ENCODE measurements at places on chromosomes 4 and X.

GRCh38 chr4:128009428-128009827 is 44.2 kb downstream of the ABHD18 start:
- DNase-seq, result no peak

DNA sequence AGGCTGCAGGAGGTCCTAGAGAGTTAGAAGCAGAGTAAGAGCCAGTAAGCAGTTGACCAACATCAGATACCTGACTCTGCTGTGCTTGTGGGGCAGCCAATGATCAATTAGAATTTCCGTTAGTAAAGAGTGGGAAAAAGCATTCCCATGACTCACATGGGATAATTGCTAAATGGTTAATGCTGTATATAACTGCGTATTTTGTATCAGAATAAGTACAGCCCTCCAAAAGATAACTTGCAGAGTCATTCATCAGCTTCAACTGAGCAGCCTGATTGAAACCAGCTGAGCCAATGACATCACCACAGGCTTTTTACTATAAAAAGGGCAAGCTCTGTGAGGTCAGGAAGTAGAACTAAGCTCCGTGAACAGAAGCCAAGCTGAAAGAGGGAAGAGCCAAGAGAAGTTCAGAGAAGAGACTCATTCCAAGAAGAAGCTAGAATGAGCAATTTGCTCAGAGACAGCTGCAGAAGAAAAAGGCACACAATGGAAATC is 67.9 kb downstream of the PPP3CA start:
- peak; percentile 68 for DNase-seq

GRCh38 chr4:159111416-159111815 is 8.5 kb downstream of the RAPGEF2 start:
- DNase-seq, result no peak

GRCh38 chr4:73864961-73865360 is 4.2 kb upstream of the CXCL1 start:
- DNase-seq, result no peak

DNA sequence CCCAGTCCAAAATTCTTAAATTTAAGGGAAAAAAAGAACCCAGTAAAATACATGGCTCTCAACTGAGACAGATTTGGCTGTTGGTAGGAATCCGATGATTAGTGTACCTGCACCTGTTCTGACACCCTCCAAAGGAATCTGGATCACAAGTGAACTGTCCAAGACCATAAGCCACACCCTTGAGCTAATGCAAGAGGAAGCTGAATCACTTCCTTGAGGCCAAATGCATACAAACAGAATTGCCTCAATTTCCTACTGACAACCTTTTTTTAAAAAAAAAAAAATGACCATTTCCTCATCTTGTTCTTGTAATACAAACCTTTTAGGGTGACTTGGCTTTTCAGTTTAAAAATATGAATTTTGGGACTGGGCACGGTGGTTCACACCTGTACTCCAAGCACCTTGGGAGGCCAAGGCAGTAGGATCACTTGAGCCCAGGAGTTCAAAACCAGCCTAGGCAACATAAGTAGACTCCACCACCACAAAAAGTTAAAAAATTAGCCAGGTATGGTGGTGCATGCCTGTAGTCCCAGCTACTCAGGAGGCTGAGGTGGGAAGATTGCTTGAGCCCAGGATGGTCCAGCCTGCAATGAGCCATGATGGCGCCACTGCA is 10.7 kb upstream of the FBXL5 start:
- DNase-seq, result no peak

DNA sequence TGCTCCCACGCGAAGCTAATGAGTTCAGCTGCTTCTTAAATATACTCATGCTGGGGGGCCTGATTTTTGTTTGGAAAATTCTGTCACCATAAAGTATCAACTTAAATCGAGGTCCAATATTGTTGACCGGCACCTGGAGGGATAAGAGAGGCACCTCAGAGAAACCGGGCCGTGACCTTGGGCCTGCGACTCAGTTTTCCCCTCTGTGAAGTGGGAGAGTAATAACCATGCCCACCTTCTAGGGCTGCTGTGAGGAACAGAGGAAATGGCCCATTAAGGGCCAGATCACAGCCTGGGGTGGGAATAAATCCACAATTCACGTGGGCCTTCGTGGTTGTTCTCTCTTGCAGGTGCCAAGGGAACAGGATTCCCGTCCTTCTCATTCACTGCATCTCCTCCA is 39.4 kb downstream of the ZBTB49 start:
- peak; percentile 22 for DNase-seq

- no peak for DNase-seq
These were observed 13.7 kb downstream of the IRF2 start for GRCh38 chr4:184460499-184461285.

- no peak for DNase-seq
These were observed 48.6 kb downstream of the RPGR start for GRCh38 chrX:38278682-38279081.

- DNase-seq, result no peak
These were observed 3.6 kb downstream of the OTUD4 start for GRCh38 chr4:145176641-145177432.

- no peak for DNase-seq
These were observed 56.6 kb downstream of the WWC2 start for GRCh38 chr4:183155450-183156184.

DNA sequence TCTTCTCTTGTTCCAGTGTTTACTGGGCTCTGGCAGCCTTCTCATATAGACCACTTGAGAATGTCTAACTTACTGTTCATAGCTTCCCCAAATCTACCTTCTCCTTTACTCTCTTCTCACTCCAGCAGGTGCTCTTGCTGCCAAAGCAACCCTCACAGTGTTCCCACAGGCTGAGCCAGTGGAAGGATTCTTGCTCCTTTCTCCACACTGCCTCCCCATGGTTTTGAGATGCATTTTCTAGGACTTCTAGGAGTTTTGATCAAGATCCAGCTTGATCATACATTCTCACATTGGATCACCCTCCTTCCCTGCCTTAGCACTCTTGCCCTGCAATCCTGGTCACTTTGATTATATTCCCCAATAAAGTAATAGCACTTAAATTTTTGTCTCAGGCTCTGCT is 230.8 kb downstream of the TMEM47 start:
- DNase-seq, result peak; percentile 67

DNA sequence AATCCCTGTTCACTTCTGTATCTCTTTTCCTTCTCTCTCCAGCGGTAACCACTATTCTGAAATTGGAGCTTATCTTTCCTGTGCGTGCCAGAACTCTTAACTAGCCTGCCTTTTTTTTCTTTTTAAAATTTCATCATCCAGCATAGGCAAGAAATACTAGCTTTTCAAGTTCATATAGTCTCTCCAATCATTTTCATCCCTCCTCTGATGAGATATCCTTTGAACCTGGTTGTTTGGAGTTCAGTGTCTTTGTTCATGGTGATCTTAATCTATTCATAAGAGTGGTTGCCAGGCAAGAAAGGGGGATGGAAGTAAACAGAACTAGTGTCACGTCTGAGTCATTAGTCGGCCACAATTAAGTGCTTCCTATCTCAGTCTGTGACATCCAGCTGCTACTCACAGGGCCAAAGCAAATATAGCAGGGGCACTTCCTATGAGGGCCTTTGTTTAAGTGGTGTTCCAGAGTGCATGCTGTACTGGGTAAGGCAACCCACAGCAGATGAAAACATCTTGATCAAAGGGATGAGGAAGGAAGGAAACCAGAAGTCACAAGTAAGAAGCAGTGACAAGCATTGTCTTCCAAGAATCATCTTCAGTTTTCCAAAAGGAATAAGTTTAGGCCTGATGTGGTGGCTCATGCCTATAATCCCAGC is 56.4 kb upstream of the XIAP start:
- DNase-seq, result peak; percentile 86

DNA sequence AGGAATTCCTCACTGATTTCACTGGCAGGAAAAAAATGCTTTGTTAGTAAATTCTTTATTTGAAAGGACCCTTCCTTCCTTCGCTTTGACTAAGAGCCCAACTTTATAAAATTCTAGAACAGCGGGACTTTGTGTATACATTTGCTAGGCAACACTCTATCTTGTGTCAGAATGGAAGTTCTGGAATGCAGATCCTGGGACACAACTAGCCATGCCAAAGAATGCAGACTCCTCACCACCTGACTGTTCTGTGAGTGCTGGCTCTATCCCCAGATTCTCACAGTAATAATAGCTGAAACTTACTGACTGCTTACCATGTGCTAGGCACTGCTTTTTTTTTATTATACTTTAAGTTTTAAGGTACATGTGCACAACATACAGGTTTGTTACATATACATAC is 73.3 kb upstream of the ZDHHC15 start:
- DNase-seq, result no peak

- no peak for DNase-seq
These were observed 470.0 kb downstream of the FAT4 start for GRCh38 chr4:125784741-125785140.

DNA sequence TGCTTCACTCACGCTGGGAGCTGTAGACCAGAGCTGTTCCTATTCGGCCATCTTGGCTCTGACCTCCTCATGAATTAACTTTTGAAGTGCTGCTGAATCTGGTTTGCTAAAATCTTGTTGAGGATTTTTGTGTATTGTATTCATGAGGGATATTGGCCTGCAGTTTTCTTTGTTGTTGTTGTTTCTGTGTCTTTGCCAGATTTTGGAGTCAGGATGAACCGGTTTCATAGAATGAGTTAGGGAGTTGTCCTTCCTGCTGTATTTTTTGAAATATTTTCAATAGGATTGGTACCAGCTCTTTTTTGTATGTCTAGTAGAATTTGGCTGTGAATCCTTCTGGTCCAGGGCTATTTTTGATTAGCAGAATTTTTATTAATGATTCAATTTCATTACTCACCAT is 138.1 kb downstream of the NPFFR2 start:
- no peak for DNase-seq

GRCh38 chr4:41994461-41994985 is 4.2 kb downstream of the SLC30A9 start:
- no peak for DNase-seq

GRCh38 chrX:45621376-45622041 is 420.8 kb upstream of the DIPK2B start:
- no peak for DNase-seq

GRCh38 chr4:151792995-151793394 is 32.2 kb upstream of the GATB start:
- no peak for DNase-seq

DNA sequence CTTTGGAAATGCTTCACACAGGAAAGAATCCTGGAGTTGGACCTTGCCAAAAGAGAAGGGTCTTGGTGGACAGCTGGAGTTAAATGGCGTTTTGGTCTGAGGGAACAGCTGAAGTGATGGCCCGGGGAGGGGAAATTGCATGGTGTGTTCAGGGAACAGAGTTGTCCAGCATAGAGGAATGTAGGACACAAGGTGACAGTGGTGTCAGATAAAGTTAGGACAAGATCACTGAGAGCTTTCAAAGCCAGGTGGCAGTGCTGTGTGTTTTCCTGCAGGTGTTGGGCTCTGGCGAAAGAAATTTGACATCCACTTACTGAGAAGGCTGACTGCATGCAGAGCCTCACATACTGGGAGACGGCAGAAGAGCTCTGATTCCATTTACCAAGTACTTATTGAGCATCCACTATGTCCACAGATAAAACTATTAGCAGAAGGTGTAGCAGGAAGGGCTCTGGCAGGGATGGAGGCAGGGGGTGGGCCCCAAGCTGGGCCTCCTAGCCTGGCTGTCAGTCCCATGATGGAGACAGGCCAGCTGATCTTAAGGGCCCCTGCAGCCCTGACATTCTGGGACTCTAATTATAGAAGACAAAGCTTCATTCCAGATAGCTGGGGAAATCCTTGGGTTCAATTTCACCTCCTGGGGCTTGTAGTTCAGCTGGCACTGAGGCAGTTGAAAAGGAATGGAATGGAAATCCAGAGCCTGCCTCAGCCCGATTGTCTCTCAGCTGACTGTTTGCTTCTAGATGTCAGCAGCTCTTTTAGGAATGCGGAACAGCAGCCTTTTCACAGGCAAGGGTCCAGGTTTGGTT is 150.2 kb upstream of the MAMLD1 start:
- DNase-seq, result no peak

- DNase-seq, result no peak
These were observed 45.9 kb upstream of the PGRMC1 start for GRCh38 chrX:119190091-119190681.

DNA sequence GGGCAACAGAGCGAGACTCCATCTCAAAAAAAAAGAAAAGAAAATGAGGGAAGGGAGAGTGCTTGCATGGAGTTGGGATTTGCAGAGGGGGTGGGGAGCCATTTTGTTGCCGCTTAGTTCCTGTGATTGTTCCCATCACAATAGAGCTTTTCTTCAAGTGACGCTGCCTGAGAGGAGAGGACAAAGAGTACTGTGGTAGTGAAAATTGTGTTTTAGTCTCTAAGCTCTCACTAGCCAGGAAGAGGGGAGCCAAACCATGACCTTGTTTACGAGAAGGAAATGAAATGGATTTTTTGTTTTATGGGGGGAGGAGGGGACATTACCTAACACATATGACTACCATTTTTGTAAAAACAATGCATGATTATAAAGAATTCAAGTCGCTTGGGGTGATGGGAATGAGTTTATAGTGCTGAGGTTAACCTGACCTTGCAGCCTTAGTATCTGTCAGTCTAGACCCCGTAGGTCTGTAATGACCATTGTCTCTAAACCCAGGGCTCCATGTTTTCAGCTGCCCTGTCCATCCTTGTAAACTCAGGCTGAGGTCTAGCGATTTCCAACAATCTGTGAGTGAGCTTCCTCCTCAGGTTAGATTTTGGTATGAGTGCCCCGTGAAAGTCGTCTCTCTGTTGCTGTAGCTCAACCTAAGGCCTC is 18.8 kb downstream of the SRD5A3 start:
- DNase-seq, result no peak

All from islet precursor cell (in vitro differentiated cells).